Heart right ventricle (tissue), 16 donors: ENCODE measurements at places on chromosomes 4 and X. TPM values are rescaled to one million over a fixed set of nuclear protein-coding genes. Genes with fewer than 3 reads are reported as not detected.

- no peak for DNase-seq
Measured at GRCh38 chr4:7414736-7415510, 19.8 kb downstream of the PSAPL1 start.

- no peak for DNase-seq
Measured at GRCh38 chrX:126770179-126770578, 49.4 kb upstream of the PRR32 start.

DNA sequence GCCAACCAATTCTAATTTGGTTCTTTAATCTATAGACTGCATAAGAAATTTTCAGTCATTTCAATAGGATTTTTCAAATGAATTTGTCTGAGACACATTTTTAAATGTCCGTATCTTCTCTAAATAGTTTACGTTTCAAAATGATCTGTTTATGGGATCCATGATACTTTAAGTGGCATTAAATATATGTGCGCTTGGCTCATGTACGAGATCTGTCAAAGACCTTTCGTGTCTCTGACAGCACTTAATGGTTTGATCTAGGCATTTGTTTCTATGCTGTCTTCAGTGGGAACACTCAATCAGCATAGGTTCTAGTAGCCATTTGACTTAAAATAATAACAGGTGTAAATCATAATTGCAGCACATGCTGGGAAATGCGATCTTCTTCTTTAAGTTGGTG lies 731.0 kb downstream of the CENPC start:
- DNase-seq: no peak

DNA sequence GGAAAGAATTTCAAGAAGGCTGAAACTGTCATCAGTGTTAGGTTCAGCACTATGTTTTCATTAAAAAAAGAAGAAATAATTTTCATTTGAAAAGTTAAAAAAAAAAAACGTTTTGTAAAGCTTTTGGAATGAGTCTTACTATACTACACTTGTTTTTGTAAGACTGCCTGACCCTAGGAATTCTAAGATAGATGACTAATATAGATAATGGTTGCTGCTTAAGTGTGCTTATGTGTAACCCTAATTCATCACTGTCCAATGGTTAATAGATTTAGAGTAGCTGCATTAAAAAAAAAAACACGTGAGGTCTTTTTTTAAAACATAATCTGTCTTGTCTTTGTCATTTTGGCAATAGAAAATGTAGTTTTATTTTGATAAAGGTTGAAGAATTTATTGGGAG lies 323.2 kb downstream of the IL1RAPL1 start:
- DNase-seq: no peak

DNA sequence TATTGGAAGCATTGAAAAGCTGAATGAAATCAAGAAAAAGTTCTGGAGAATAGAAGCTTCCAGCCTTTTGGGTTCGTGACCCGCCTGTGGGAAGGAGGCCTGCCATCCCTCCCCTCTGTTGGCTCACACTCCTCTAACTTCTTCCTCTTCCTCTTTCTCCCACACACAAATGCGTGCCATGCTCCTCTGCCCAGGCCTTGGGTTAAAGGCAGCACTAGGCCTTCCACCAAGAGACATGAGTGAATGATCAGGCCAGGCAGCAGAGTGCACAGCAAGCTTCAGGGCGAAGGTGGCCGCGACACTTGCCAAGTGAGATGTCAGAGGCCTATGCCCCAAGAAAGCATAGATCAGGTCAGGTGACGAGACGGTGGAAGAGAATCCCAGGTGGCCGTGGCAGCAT lies 38.4 kb downstream of the FAM193A start:
- DNase-seq: no peak

DNA sequence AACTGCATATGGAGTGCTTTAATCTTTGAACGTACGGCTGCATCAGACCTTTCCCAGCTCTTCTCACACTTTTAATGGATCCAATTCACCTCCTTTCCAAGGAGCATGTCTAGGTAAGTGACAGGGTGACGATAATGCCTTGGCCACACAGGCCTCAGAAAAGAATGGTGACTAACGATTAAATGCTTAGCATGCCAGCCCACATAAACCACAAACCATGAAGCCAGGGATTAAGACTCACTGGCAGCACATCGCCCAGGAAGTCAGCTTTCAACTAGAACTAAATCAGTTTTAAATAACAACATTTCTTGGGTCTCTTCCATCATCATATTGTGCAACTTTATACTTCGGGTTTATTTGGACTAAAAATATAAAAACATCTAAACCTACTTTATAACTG lies 28.7 kb downstream of the INPP4B start:
- no peak for DNase-seq

GRCh38 chrX:68934421-68934820 lies 105.6 kb downstream of the EFNB1 start:
- no peak for DNase-seq

DNA sequence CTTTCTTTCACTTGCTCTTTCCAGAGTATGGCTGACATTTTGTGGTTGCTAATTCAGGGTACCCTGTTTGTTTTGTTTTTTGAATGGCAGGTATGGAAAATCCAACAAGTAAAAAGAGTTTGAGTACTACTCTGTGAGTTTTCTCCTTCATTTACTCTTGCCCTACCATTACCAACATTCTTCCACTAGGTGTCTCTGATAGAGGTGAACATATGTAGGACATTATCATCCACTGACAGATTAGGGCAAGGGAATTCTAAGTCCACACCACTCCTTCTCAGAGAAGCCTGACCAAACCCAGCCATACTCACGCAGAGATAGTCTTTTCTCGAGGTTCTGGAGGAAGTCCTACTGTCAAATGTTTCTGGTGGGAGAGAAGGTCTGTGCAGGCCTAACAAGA lies 36.7 kb upstream of the HDAC8 start:
- no peak for DNase-seq

DNA sequence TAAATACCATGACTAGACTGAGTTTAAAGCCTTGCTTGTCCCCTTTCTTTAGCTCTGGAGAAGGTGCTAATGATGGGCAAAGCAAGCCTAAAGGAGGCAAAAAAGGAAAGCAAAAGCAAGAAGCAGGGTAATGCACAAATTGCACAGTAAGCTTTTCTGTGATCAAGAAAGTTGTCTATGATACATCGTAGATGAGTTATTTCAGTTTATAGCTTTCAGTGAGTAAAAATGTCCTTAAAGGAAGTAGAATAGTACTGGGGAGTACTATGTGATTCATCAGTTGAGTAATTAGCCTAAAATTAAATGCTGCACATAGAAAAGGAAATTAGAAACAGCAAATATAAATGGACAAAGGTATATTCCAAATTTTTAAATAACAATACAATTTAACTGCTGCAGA lies 50.2 kb upstream of the PDE5A start:
- no peak for DNase-seq

GRCh38 chrX:133414406-133415275 lies 648 bp downstream of the GPC4 start:
- no peak for DNase-seq

- no peak for DNase-seq
Measured at GRCh38 chr4:83552083-83552482, 16.2 kb downstream of the GPAT3 start.

DNA sequence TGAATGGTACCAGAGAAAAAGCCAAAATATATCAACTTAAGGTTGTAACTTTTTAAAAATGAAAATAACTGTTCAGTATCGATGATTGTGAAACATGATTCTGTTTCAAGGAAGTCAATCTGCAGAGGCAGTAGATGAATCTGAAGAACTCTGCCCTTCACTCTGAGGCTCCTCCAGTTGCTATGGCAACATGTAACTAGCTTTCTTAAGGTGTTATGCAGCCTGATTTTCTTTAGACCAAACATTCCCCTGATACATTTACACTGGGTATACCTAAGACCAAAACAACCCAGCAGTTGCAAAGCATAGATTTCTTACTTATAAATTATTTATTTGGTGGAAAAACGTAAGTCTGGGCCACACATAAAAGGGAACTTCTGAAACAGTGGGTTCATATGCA lies 133.6 kb upstream of the RASGEF1B start:
- DNase-seq: no peak

DNA sequence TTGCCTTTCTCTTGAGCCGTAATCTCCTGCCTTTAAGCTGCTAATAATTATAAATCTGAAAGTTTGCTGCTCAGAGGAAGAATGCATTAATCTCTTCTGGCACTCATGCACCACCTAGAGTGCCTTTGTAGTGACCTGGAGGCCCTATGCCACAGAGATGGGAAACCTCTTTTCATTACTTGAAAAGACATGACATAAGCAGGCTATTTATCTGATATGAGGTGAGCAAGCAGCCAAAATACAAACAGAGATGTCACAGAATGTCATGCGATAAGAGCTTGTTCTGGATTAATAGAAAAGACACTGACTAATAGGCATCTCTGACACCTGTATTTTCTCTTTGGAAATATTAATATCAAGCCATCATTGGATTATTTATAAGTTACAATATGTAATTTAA lies 42.3 kb downstream of the GABRB1 start:
- no peak for DNase-seq

DNA sequence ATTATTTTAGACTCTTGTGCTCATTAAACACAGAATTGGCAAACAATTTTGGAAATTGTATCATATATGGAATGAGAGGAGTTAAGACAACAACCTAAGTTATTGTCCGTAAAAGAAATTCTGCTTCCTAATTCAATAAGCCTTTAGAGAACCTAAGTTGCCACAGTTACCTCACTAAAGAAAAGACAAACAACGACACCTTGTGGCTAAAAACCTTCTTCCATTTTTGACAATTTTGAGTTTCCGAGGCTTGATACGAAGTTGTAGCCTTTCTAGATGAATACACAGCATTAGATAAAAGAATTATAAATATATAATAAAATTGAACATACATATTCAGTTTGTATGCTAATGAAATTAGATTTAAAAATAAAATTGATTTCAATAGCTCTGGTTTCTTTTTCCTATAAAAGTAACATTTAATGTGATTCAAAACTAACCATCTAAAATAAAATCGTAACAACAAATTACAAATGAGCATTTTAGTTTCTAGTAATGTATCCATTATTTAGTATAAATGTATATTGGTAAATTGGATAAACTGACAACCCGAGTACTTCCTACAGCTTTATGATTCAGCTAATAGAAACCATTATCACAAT lies 275.1 kb downstream of the GPM6A start:
- DNase-seq: no peak

GRCh38 chr4:34878961-34879360 lies 1365.4 kb downstream of the ARAP2 start:
- no peak for DNase-seq

- peak; percentile 26 for DNase-seq
Measured at GRCh38 chr4:2962614-2963174, 512 bp downstream of the NOP14 start.

- no peak for DNase-seq
Measured at GRCh38 chr4:108143515-108143914, 25.2 kb downstream of the LEF1 start.

- no peak for DNase-seq
Measured at GRCh38 chr4:114116861-114117260, 137.4 kb upstream of the ARSJ start.

- DNase-seq: no peak
Measured at GRCh38 chrX:103488332-103488731, 31.0 kb downstream of the RAB40A start.

DNA sequence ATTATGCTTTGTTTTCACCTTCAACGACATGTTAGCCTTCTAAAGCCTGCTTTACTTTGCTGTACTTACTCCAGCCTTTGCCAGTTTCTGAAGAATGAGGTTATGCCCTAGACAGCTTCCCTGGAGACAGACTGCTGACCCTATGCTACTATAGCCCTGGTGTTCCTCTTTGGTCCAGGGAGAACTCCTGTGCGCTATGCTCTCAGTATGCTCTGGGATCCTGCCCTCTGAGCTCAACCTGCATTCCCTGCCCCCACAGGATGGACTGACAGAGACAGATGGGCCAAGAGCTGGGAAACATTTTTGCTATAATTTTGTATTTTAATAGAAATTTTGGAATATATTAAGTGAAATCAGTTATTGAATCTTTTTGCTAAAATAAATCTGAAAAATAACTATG lies 425.9 kb downstream of the TMA16 start:
- DNase-seq: no peak

DNA sequence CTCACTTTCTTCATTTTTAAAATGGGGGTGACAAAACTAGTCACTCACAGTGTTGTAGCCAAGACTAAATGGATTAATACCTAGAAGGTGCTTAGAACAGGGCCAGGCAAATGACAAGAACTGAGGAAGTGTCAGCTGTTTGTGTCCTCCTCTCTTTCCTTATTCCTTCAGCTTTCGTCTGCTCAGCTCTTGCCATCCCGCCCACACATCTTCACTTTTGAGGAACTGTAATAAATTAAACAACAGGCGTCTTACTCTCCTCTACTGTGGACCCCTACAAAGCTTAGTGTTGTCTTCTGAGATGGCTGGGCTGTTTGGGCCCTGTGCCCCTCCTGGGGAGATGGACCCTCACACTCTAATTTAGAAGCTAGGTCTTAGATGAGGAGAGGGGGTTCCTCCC lies 2.7 kb downstream of the HPSE start:
- DNase-seq: no peak

DNA sequence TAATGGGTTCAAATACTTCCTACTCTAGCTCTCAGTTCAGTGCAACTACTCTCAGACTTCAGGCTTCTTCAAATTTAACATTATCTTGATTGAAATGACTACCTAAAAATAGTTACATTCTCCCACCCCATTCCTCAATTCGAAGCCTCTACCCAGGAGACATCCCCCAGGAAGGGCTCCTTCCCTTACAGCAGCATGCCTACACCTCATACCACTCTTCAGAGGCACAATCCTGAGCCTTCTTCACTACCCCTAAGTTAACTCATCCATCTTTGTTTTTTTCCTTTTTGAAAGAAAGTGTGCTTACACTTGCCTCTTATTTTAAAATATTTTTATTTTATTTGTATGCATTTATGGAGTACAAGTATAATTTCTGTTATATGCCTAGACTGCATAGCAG lies 17.2 kb upstream of the PRSS48 start:
- no peak for DNase-seq

DNA sequence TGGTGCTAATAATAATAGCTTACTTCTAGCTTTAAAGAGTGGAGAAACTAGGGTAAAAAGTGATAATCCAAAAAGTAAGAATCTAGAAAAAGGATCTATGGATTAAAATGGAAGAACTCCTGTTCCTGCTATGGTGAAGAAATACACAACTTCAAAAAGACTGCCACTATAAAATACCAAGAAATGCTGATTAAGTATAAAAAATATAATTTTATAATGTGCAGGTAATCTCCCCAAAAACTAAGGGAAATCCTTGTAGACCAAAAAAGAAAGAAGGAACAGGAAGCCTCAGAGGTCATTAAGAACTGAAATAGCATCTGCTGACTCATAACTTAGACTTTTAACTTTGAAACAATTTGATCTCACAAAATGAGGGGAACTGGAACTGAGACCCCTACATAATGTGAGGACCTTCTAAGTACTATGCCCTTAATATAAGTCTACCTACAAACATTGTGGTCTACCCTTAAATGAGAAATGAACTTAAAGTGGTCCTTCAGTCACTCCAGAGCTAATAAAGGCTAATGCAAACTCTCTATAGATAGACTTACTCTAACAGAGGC lies 50.6 kb upstream of the SRPX start:
- DNase-seq: no peak

- DNase-seq: no peak
Measured at GRCh38 chrX:154008521-154008920, 11.2 kb downstream of the IRAK1 start.

Gene RASL11B
- 8.4 TPM for total RNA-seq

Gene ANKRD37
- total RNA-seq: 13.9 TPM

Gene CCDC120
- total RNA-seq: 1.2 TPM

Gene IL1RAPL1
- 2.1 TPM for total RNA-seq

Gene HSFX4
- total RNA-seq: not detected
